ENCODE measurements at places on chromosomes 1 and 21.

DNA sequence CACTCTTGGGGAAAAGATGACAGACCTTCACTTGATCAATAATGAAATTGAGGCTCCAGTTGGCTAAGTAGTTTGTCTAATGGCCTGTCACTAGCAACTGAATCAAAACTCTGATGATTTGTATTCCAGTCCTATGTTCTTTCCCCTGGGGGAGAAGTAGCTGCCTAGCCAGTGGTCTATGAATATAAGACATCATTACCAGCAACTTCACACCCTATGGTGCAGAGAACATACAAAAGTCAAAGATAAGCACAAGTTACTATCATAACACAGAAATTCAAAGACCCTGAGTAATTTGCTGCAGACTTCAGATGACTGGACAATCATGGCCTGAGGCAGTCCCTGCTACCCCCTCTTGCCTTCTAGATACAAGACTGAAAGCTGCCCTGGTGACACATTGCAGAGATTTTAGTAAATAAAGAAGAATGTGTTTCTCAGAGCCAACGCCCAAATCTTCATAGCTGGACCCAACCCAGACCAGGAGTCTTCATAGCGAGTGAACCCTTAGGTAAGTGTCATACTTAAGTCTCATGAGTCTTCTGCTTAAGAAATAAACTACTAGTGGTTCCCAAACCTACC lies 993 bp downstream of the PDZK1 start:
- DNase-seq = peak; percentile 99

DNA sequence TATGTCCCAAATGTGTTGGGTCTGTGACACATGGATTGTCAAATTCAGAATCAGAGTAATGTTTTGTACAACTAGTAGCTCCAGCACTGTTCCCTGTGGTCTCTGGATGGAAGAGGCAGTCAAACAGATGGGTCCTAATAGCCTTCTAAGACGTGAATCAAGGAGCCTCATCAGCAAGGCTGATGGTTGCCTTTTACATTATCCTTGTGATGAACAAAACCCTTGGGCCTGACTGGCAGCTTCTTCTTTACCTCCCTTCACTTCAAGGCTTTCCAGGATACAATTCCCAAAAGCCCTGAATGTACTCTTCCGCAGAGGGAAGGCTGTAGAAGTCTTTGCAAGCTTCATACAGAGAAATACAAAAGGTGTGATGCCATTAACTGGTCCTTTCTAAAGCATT lies 633.3 kb downstream of the USP25 start:
- no peak for DNase-seq

DNA sequence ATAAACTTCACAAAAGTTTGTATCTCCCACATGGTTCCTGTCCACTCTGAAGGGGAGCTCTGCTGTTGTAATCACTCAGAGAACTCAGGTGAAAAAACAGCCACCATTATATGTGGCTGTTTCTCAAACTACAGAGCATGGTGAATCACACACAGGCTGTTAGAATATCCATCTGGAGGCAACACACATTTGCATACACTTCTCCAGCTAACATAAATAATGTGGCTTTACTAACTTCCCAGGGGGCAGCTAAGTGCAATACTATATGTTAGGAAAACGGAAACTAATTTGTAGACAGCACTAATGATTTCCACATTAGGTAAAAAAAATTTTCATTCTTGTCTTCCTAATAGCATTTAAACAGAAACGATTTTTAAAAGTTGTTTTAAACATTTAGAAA lies 49.3 kb downstream of the PTGFR start:
- DNase-seq = peak; percentile 13

GRCh38 chr1:7247791-7248548 lies 462.7 kb downstream of the CAMTA1 start:
- DNase-seq = no peak

GRCh38 chr1:193181536-193181935 lies 4.9 kb downstream of the B3GALT2 start:
- DNase-seq = no peak

DNA sequence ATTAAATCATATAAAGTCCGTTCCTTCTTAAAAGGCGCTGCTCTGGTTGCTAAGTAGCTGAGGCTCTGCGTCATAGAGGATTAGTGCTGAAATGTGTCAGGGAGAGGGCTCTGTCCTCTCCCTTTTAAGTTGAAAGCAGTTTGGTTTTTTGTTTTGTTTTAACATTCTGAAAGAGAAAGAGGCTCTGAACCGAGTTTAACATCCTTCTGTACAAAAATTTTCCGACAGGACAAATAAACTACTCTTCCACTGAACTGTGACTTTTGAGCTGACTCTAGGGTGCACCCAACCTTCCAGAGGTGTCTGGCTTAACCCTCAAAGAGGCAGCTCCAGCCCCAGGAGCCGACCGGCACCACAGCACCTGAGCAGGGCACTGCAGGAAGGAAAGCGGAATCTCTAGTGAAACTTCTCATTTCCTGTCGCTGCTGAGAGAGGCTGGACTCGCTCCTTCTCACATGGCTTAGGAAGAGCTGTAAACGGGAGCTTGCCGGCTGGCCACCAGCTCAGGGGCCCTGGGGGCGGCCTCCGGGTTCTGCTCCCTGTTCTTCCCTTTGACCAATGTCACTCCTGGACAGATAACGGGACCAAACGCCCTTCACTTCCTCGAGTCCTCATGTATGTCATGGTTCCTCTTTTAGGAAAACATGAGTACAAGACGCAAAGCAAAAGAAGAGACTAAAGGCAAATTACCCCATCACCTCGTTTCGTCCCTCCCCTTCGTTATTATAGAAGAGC lies 1.2 kb downstream of the VAV3 start:
- peak; percentile 27 for DNase-seq

- no peak for DNase-seq
These were observed 12.0 kb upstream of the DUSP12 start for GRCh38 chr1:161737625-161738024.

DNA sequence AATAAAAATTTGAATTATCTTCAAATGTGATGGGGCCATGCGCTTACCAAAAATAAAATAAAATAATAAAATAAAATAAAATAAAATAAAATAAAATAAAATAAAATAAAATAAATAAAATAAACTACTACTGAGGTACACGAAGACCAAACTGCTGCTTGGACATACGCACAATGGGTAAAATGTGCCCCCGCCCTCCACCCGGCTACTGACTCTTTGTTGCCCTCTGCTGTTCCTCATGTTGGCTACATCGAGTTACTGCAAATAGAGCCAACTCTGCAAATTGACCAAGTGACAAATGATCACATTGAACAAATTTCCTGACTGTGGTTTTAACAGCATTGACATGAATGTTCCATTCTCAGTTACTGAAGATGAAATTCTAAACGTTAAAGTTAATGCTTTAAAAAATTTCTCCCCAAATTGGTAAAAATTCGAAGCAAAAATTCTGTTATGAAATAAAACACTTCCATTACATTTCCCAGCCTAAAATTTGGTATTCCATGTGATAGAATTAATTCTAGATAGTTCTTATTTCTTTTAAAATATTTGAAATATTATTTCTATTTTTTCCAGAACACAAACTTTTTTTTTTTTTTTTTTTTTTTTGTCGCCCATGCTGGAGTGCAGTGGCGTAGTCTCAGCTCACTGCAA lies 18.8 kb upstream of the MAP1LC3C start:
- DNase-seq = peak; percentile 54

GRCh38 chr1:54861070-54861761 lies 25.8 kb downstream of the DHCR24 start:
- DNase-seq = no peak

DNA sequence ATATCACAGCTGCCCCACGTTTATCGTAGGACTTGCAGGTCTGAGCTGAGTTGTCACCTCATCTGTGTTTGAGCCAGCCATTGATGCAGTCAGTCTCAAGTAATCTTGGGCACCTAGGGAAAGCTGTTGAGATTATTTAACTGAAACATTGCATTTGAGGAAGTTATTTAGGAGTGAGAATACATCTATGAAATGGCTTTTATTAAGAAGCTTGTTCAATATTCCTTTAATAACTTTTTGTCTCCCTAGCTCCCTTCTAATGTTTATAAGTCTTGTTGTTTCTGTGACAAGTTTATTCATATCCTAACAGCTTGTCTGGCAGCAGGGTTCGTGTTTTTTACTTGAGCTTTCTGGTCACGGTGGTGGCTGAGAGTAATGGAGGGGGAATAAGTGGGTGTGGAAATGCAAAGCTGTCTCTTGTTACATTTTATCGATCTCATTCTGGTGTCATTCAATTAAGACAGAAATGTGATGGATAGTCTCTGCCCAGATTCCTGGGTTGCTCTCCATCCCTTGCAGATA lies 555.9 kb downstream of the USP25 start:
- no peak for DNase-seq
